Stimulated activated naive CD4-positive, alpha-beta T cell treated with Interleukin-2 at 50 U/mL for 16 hours (primary cell): ENCODE measurements at places on chromosomes 4 and X.

- DNase-seq = no peak
Observed at GRCh38 chrX:44570522-44570921, 27.9 kb upstream of the FUNDC1 start.

- DNase-seq = no peak
Observed at GRCh38 chrX:110671068-110671803, 124.4 kb downstream of the CHRDL1 start.

DNA sequence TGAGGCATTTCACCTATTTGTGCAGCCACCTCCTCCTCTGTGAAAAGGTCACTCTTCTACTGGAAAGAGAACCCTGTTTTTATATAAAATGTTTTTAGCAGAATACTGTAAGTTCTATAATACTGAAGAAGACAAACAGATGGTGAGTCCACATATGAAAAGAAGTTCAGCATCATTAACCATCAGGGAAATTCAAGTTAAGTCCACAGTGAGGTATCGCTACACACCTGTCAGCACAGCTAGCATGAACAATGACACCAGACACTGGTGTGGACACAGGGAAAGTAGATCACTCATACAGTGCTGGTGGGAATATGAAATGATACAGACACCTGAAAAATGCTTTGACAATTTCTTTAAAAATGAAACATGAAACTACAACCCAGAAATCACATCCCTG, 133.0 kb downstream of the MAD2L1 start:
- no peak for DNase-seq

GRCh38 chrX:133633162-133633561, 217.9 kb upstream of the GPC4 start:
- DNase-seq = no peak

DNA sequence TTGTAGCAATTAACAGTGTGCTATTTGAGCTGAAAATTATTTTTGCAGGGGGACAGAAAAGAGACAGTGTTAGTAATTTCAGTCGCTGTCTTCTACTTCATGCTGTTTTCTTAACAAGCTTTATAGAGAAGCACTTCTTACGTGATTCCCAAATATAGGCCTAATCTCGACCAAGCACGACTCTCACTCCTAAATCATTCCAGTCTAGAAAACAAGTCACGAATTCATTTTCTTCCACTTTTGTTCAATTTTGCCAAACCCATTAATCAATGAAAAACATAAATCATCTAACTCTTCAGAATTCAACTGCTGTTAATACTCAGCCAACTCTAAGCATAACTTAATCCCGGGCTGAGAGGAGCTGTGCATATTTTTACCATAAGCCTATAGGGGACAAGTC, 21.0 kb upstream of the FHL1 start:
- DNase-seq = no peak

DNA sequence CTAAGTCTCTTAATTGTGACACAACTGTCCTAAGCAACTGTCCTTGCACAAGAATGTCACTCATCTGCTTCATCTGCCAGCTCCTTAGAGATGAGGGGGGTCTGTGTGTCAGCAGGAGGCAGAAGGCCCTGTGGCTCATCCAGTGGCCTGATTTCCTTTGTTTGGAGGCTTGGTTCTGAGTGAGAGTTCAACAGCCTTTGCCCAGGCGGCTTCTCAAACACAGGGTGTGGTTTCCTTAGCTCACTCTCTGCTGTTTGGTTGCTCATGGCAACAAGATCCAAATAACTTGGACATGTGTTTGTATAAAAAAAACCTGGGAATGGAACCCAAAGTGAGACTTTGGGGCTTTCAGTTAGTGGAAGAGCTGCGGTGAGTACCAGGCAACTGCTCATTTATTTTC, 46.6 kb downstream of the MAP7D3 start:
- DNase-seq = no peak

GRCh38 chr4:128751354-128751753, 58.1 kb upstream of the JADE1 start:
- no peak for DNase-seq

- DNase-seq = no peak
Observed at GRCh38 chr4:127047930-127048329, 584.8 kb upstream of the INTU start.

GRCh38 chr4:95105983-95106382, 348.2 kb downstream of the BMPR1B start:
- DNase-seq = no peak

GRCh38 chr4:140645614-140646412, 77.1 kb upstream of the UCP1 start:
- no peak for DNase-seq
